Heart right ventricle (tissue), 16 donors: ENCODE measurements at places on chromosomes 11 and 22. TPM values are rescaled to one million over a fixed set of nuclear protein-coding genes. Genes with fewer than 3 reads are reported as not detected.

DNA sequence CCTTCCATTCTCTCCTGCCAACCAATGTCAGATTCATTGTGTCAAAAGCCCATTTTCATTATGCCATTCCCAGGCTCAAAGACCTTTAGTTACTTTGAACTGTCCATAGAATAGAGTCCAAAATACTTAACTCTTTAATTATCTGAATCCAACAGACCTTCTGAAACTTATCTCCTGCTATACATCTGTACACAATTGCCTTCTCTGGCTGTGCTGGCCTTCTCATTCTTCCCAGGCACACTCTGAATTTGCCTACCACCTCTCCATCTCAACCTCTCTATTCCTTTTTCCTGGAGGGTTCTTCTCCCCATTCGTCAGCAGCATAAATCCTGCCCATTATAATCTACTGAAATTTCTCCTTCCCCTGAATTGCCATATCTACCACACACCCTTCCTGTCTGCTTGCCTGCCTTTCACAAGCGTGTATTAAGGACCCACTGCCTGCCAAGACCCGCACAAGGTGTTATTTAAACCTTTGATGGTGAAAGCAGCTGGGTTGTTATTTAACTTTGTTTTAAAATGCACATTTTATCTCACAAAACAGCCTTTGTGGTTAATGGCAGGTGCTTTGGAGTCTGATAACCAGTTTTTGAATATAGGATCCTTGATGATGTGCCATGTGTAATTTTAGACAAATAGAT lies 125.9 kb downstream of the CCDC81 start:
- DNase-seq, result no peak

GRCh38 chr11:128508770-128509510 lies 78.4 kb downstream of the ETS1 start:
- DNase-seq, result no peak

DNA sequence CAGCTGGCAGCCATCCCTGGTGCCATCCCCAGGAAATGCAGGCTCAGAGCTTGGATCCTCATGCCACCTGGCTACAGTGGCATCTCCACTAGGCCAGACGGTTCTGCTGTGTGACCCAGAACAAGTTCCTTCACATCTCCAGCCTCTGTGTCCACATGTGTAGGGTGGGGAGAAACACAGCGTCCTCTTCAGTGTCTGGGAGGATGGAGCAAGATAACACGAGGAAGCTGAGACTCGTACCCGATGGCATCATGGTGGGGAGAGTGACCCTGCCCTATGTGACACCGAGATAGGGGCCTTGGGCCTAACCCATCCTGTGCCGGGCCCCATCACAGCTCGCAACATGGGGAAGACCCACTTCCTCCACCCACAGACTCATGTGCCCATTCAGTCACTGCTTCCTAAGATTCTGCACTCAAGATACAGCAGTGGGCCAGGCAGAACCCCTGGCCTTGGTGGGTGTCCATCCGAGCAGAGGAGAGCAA lies 78.5 kb downstream of the MORC2 start:
- DNase-seq, result no peak

QSER1 gene
- 23.3 TPM for total RNA-seq
